Globus pallidus (tissue), 1 donor: ENCODE measurements at places on chromosomes 2 and 18.

DNA sequence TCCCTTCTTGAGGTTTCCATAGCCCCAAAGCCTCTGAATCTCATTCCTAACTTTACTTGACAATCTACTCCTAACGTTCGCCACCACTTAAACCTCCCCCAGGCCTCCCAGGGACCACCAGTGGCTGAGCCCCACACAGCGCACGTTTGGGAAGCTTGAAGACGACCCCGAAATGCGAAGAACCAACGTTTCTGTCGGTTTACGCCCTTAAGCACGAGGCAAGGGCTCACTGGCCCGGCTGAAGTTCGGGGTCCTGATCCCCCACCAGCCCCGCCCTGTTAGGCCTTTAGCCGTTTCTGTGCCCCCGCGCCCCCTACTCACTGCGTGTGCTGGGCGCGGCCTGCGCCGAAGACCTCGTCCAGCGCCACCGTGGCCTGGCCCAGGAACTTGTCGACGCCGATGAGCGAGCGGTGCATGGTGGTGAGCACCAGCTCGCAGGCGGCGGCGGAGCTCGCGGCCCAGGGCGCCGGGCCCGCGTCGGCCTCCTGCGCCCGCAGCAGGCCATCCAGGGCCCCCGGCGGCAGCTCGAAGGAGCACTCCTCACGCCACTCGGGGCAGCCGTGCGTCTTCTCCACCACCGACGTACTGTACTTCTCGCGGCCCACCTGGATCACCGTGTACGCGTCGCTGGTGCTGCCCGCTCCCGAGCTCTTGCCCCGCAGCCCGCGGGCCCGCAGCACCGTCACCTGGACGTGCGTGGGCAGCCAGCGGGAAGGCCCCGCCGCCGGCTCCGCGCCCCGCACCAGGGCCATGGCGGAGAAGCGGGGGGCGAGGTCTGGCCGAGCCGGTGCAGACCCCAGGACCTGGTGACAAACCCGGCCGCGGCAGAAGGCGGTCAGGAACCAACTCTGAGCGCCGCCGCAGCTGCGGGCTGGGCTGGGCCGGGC is 479 bp downstream of the RAB11FIP5 start:
- no peak for DNase-seq

GRCh38 chr18:74898965-74899364 is 301.3 kb downstream of the ZNF407 start:
- DNase-seq = no peak

- no peak for DNase-seq
Measured at GRCh38 chr2:45002686-45003085, 6.6 kb downstream of the SIX2 start.

DNA sequence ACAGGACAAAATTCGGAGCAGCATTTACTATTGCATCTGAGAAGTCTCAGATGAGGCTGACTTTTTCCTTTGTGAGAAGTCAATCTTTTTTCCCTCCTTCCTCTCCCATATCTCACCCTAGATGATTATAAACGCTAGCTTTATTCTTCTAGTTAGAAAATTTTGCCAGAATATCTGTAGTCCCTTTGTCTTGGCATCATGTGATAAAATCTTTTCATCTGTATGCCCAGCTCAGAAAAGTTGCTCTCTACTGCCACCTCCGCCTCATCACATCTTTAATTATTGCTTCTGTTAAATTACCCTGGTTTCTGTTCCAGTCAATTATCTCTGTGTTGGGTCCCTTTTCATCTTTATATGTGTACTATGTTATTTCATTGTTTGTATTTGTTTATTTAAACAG is 210.8 kb upstream of the SLC35G4 start:
- peak; percentile 44 for DNase-seq

DNA sequence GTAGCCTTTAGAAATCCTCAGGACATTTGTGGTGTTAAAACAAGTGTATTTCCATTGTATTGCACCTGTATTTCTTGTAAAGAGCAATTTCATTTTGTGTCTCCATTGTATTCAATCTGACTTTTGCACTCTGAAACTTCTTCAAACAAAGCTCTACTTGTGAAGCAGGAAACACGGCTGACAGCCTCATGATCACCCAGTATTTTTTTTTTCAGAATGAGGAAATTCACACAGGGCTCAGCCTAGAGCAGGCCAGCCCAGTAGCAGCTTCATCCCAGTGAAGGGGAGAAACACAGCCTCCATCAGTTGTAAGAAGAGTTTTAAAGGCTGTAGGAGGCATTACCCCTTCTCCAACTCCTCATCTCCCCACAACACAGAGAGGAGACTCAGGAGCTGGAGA is 175.9 kb upstream of the KLHL29 start:
- no peak for DNase-seq
